ENCODE measurements at places on chromosomes 3 and 15. TPM values are rescaled to one million over a fixed set of nuclear protein-coding genes. Genes with fewer than 3 reads are reported as not detected.
A peak's percentile ranks its signal among the peaks of the same experiment; 100 is the strongest.

DNA sequence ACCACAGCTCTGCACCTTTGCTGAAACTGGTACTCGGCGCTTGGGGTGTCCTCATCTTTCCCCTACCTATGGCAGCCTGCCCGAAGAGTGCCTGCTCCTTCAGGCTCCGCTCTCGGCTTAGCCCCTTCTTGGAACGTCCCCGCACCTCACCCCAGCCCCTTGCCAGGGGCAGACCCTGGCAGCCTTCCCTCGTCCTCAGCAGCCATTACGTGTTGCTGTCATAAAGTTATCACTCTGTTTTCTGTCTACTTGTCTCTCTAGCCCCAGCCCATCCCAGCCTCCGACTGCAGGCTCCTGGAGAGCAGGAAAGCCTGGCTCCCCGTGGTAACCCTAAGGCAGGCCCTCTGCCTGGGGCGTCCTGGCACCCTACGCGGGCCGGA is 5.1 kb upstream of the BAHD1 start:
- no peaks in the 10 kb centered on the region for H3K36me3 ChIP-seq
- no peak for DNase-seq
- no peak overlapping the region for H3K4me3 ChIP-seq
- peaks cover 10% of the 10 kb centered on the region for H3K4me1 ChIP-seq
- H3K27me3 ChIP-seq: no peaks in the 10 kb centered on the region

RHOV gene
- 0.05 TPM for total RNA-seq

- DNase-seq: no peak
- no peak overlapping the region for H3K27ac ChIP-seq
- H3K4me1 ChIP-seq: peaks cover 46% of the 10 kb centered on the region
- peaks cover 4% of the 10 kb centered on the region for H3K36me3 ChIP-seq
Measured at GRCh38 chr3:50327129-50327528, 894 bp downstream of the TUSC2 start.

SUCNR1 gene
- total RNA-seq: 7.1 TPM

GRCh38 chr3:177515786-177516157 is 318.5 kb upstream of the TBL1XR1 start:
- H3K27me3 ChIP-seq: no peaks in the 10 kb centered on the region
- H3K4me1 ChIP-seq: no peaks in the 10 kb centered on the region
- H3K27ac ChIP-seq: no peak overlapping the region

- DNase-seq: peak; percentile 67
- no peaks in the 10 kb centered on the region for H3K4me1 ChIP-seq
- H3K27ac ChIP-seq: no peak overlapping the region
- no peak overlapping the region for H3K4me3 ChIP-seq
- no peaks in the 10 kb centered on the region for H3K27me3 ChIP-seq
Measured at GRCh38 chr3:137970914-137971831, 38.8 kb upstream of the CLDN18 start.

DNA sequence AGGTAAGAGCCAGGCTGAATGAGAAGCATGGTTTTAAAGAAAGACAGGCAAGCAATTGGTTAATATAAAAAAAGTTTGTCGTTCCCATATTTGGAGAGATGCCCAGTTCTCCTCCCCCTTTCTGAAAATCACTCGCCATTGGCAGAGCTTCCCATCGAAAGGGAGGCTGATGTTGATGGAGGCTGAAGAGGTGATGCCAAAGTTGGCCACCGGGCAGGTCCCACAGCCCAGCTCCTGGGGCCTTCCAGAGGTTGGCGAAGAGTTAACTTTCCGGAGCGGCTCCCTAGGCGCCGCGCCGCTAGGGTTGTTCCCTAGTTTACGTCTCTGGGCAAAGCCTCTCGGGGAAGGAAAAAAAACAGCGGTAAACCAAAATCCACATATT is 793 bp downstream of the PCOLCE2 start:
- peaks cover 2% of the 10 kb centered on the region for H3K27me3 ChIP-seq
- peak overlapping the region; percentile 47 for H3K27ac ChIP-seq
- DNase-seq: peak; percentile 42
- no peaks in the 10 kb centered on the region for H3K36me3 ChIP-seq

DNA sequence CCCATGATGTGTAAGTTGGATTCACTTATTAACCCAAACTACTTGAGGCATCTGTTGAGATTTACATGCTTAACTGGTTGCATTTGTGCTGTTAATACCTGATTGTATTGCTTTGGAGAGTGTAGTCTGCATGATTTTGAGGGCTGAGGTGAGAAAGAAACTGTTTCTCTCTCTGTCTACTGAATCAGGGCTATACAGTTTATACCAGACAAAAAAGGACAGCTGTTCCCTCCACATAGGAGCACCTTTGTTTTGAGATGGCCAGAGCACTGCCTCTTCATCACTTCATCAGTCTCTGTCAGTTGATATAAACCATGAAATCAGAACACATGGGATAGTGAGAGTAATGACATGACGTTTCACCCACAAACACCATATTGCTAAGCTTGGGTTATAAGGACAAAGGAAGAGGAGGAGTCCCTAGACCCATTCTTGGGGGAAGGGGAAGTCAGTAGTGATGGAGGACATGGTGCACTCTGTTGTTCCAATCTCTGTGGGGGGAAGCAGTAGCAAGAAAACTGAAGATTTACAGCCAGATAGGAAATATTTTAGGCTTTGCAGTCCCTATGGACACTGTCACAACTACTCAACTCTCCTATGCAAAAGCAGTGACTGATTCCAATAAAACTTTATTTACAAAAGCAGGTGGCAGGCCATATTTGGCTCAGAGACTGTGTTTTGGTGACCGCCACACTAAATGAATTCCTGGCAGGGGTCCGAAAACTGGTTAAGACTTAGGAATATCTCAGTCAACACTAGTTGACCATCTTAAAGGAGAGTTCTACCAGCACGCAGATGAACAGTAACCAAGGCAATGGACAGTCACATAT is 123.9 kb upstream of the NR2E3 start:
- DNase-seq: no peak
- H3K4me3 ChIP-seq: no peak overlapping the region
- no peaks in the 10 kb centered on the region for H3K36me3 ChIP-seq

SNTN gene
- not detected for total RNA-seq

GRCh38 chr3:9810433-9810770 is 340 bp downstream of the TTLL3 start:
- peaks cover 13% of the 10 kb centered on the region for H3K36me3 ChIP-seq
- H3K27ac ChIP-seq: peak overlapping the region; percentile 80
- H3K4me1 ChIP-seq: peaks cover 11% of the 10 kb centered on the region

Data from liver (tissue), 10 donors.